NCI-H446 treated with DMSO at 0.1 percent for 48 hours (cell line): ENCODE measurements at places on chromosomes 3 and 15.

DNA sequence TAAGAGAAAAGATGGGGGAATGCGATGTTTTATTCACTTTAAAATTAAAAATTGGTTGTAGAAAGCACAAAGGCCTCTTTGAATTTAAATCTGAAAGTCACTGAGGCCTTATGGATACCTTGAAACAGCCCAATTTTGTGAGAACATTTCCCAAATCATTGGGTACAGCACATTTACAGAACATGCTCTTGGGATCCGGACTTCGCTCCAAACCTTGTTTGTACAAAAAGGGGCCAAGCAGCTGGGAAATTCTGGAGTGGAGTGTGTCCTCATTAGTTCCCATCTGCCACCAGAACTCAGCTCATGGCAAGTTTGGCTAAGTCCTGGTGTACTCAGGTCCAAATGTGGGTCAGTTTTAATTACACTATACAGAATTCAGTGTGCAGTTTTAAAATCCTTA, 254.2 kb downstream of the ZBTB20 start:
- peak; percentile 88 for DNase-seq

DNA sequence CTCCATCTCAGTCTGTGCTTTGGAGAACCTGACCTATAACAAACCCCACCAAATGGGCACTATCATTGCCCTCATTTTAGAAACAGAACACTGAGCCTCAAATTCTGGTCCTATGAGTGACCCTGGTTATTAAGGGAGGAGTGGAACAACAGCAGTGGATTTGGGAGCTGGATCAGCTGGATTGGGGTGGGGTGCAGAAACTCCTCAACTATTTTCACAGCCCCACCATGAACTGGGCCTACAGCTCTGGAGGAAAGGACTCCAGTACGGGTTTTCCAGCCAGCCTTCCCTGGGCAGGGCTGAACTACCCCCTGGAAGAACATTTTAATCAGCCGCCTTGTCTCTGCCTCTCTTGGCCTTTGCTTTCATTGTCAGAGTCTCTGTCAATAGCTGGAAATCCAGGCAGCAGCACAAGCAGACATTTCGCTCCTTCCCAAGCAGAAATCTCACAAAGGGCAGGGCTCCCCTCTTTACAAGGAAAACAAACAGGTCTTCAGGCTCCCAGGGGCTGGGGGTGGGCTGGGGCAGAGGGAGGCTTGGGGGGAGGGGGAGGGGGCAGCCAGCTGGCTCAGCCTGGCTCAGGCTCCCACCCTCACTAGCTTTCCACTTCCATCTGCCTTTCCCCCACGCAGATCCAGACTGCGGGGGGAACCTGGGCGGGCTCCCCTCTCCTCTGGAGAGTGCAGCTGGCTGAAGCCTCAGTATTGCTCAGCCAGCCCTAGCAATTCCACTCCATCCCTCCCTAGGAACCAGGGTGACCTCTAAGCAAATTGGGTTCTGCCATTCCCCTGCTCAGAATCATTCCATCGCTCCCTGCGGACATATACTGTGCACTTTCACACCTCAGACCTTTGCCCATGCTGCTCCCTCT, 13.7 kb upstream of the TLE3 start:
- peak; percentile 88 for DNase-seq

- no peak for DNase-seq
Observed at GRCh38 chr15:27701956-27702355, 397.2 kb downstream of the OCA2 start.

GRCh38 chr3:185084402-185084801, 68.5 kb downstream of the C3orf70 start:
- no peak for DNase-seq

- DNase-seq: no peak
Observed at GRCh38 chr3:72052841-72053409, 268.0 kb upstream of the PROK2 start.

GRCh38 chr15:64911311-64912186, at the start of gene ANKDD1A:
Gene ANKDD1A (plus strand): TSS chr15:64911902. CDS start chr15:64911931, 29 bp downstream.
- peak; percentile 32 for DNase-seq
